ENCODE measurements at places on chromosomes 6 and 20.

GRCh38 chr20:48760403-48760983 is 67.3 kb downstream of the PREX1 start:
- DNase-seq = no peak

- DNase-seq = no peak
Observed at GRCh38 chr6:170203212-170203611, 87.7 kb downstream of the DLL1 start.

DNA sequence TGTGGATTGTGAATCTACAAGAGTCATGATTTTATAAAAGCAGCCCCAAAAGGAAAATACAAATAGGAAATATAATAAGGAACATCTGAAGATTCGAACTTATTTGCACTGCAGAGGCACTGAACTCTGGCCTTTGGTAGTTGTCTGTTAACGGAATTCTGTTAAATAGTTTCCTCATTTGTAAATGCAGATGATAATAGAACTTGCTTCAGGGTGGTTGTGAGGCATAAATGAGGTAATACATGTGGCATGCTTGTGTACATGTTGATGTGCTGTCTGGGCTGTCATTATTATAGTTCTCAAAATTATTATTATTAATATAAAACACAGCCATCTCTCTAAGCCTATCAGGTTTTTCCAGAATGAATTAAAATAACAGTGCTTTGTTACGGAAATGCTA is 302.0 kb downstream of the NRN1 start:
- DNase-seq = no peak

DNA sequence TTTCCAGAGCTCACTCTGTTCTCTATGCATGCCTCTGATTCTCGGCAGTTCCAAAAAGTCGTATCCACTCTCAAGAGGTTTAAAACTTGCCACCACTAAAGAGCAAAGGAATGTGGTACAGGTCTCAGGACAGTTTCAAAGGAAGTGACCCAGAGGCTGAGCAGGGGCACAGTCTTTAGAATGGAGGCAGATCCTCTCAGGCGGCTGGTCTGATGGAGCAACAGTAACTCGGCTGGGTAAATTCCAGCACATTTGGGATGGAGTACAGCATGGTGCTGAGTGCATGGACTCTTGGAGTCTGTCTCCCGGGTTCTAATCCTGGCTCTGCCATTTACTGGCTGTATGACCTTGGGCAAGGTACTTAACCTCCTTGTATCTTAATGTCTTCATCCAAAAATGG is 88.1 kb upstream of the BACH2 start:
- DNase-seq = no peak

GRCh38 chr20:39117491-39117890 is 155.3 kb downstream of the DHX35 start:
- no peak for DNase-seq

GRCh38 chr6:82711105-82711827 is 347.6 kb downstream of the TPBG start:
- no peak for DNase-seq

DNA sequence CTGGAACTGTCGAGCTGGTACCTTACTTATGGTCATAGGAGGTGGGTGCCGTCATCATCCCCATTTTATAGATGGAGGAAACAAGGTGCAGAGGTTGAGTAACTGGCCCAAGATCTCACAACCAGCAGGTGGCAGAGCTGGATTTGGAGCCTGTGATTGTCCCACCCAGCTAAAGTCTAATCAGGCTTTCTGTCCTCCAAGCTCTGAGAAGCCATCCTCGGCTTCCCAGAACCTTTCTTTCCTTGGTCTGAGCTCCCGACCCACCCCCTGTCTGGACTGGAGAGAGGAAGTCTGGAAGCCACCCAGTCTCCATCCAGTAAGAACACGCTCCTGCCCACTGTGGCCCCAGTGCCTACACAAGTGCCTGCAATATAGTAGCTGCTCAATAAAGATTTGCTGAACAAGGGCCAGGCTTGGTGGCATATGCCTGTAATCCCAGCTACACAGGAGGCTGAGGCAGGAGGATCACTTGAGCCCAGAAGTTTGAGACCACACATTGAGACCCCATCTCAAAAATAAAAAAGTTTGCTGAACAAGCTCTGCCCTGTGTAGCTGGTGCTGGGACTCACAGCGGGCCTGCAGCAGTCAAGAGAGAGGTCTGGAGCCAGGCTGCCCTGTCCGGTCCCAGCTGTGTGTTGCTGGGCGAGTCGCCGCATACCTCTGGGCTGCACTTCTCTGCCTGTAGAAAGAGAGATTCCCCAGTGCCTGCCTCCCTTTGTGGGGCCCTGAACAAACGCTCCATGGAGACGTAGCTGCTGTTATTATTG is 32.5 kb upstream of the DLGAP4 start:
- peak; percentile 28 for DNase-seq

DNA sequence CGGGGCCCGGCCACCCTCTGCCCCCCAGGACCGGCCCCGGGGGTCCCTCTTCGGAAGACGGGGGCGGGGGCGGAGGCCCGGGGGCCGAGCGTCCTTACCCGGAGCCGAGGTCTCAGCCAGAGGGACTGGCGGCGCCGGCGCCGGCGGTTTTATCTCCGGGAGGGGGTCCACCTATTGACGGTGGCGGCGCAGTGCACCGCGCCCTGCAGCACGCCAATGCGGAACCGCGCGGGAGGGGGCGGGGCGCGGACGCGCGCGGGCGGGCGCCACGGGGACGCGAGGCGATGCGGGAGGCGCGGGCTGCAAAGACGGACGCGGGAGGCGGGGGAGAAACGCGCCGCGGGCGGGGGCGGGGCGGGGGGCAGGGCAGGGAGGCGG is at the start of gene EEF1A2:
TSS of gene EEF1A2 (minus strand) at position 124 of the 378 bp plus-strand sequence. CDS start 1,320 bp downstream, outside the sequence.
- peak; percentile 85 for DNase-seq

DNA sequence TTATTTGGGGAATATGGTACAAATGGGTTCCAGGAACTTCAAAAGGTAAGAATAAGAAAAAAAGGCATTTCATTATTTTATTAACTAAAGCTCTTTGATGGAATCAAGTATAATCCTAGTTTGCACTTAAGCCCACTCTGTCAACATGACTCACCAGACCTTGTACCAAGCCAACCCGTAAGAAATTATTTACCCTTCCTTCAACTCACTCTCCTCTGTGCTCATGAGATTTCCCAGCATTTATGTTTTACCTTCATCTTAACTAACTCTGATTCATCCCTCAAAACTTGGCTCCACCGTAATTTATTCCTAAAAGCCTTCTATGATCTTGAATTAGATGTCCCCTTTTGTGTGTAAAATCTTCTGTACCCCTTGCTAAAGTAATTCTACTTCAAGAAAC is 308.7 kb downstream of the PKHD1 start:
- no peak for DNase-seq

- DNase-seq = no peak
Observed at GRCh38 chr6:7058250-7058923, 49.4 kb upstream of the RREB1 start.

DNA sequence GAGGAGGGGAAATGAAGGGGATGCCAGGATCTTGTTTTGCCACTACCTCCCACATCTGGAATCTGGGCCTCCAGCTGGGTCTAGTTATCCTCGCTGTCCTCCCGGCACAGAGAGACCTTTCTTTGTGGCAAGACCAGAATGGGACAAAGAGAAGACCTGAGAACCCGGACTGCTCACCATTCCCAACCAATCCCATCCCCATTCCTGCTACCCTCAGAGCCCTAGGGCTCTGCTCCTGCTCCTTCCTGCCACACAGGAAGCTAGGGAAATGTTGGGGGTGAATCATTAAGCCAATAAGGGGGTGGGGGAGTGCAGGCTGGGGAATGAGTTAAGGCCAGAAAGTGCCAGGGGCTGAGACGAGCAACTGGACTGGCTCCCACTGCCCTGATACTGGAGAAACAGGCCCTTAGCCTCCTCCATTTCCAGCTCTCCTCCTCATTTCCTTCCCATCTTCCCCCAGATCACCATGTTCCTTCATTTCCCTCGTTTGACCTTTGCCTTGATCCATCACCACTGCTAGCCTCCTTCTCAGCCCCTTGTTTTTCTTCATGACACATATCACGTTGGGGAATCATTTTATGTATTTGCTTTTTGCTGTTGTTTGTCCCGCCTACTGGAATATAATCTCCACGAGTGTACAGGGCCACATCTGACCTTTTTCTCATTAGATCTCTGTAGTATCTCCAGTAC is 4.6 kb upstream of the IER3 start:
- DNase-seq = no peak

DNA sequence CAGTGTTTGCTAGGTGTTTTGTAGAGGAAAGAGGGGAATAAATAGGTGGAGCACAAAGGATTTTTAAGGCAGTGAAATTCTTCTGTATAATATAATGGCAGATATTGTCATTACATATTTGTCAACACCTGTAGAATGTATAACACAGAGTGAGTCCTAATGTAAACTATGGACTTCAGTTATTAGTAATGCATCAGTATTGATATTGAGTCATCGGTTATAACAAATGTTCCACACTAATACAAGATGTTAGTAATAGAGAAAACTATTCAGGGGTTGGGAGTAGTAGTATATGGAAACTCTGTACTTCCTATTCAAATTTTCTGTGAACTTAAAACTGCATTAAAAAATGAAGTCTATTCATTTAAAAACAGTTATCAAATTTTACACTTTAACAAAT is 299.2 kb downstream of the UBE3D start:
- DNase-seq = no peak

GRCh38 chr6:37175332-37176267 is 5.6 kb downstream of the PIM1 start:
- DNase-seq = no peak

DNA sequence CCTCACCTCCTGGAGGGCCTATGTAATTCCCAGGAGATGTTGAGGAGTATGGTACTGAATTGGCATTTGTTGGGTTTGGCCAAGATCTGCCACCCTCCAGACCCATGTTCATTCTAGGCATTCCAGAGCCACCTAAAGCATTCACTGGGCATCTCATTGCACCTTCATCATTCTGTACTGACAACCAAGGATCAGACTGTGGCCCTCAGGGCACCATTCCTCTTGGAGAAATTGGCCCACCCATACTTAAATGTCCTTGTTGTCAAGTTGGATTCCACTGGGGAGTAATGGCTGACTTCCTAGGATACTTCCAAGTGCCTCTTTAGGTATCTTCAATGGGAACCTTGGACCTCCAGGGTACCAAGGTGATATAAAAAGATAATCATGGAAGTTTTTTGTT is 16.8 kb upstream of the IBTK start:
- DNase-seq = no peak

- no peak for DNase-seq
Observed at GRCh38 chr20:61297986-61298385, 45.9 kb downstream of the CDH4 start.

DNA sequence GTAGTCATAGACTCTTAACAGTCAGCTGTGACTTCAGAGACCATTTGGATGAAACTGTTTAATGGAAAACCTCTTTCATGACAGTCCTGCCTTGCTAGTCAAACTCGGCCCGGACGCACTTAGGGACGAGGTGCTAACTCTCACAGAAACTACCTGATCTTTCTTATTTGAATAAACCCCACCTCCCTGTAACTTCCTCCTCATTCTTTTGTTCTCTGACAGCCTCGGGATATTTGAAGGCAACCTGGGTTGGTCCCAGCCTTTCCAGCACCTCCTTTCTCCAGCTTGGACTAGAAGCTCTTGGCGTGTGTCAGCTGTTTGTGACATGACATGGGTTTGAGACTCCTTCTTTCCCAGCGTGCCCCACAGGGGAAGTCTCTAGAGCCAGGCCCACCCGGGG is 175.3 kb upstream of the EXOC2 start:
- no peak for DNase-seq

DNA sequence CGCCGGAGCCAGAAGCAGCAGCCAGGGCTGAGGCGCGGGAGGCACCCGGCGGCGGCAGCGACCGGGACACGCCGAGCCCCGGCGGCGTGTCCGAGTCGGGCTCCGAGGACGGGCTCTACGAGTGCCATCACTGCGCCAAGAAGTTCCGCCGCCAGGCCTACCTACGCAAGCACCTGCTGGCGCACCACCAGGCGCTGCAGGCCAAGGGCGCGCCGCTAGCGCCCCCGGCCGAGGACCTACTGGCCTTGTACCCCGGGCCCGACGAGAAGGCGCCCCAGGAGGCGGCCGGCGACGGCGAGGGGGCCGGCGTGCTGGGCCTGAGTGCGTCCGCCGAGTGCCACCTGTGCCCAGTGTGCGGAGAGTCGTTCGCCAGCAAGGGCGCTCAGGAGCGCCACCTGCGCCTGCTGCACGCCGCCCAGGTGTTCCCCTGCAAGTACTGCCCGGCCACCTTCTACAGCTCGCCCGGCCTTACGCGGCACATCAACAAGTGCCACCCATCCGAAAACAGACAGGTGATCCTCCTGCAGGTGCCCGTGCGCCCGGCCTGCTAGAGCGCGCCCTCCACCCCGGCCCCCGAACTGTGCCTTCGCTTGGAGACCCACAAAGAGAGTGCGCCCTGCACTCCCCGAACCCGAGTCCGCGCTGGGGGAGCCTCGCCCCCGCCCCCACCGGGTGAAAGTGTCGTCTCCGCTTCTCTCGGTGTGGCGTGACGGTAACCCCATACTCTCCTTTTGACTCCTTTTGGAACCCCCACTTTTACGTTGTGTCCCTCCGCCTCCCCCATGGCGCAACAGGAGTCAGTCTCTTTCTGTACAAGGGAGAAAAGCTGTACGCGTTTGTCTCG is 1.6 kb downstream of the INSM1 start:
- peak; percentile 78 for DNase-seq

DNA sequence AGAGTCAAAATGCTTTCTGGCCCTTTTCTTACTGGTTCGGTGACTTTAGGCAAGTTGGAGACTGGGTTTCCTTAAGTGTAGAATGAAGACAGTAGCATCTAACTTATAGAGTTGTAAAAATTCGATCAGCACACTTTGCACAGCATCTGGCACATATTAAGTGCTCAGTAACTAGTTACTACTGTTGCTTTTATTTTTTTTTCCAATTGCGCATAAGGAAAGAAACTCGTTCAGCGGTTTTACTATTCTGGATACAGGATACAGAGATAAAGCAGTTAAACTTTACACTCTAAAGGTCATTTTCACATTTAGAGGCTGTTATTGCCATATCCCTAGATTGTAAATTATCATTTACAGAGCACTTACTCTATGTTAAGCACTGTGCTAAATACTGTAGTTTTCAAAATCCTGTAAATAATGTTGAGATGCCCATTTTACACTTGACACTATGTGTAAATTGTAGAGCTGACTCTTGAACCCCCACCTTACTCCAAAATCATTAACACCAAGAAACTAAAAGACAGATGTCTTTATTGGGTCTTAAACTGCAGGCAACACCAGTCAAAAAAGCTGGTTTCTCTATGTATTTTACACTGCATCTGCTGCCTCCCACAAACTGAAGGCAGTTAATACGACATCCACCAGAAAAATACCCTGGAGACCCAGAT is 886 bp downstream of the ROMO1 start:
- peak; percentile 33 for DNase-seq

GRCh38 chr6:111722179-111722731 is 116.6 kb upstream of the TRAF3IP2 start:
- no peak for DNase-seq

GRCh38 chr20:52924411-52925271 is 47.5 kb upstream of the TSHZ2 start:
- no peak for DNase-seq

GRCh38 chr6:160378882-160379281 is 30.7 kb downstream of the SLC22A3 start:
- DNase-seq = no peak

DNA sequence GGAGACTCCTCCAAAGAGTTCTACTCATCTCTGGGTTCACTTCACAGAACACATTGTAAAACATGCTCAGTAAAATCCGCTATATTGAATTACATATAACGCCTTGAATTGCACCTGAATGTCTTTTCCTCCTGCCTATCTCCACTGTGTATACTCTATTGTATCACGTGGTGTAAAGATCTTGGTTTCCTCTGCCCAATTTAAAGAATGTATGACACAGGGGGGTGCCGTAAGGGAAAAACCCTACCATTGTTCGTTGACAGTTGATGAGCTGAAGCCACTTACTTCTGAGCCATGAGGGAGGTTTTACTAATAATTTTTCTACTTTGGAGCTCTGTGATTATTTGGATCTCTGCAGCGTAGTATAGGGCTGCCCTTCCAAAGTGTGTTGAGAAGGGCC is 6.0 kb downstream of the ASF1A start:
- DNase-seq = no peak

All from NCI-H526 (cell line).